Right ventricle myocardium inferior (tissue), 1 donor: ENCODE measurements at places on chromosomes 6 and 20.

- DNase-seq: no peak
Observed at GRCh38 chr6:11430036-11430435, 107.5 kb upstream of the TMEM170B start.

GRCh38 chr6:168107191-168107983, 28.4 kb upstream of the FRMD1 start:
- DNase-seq: no peak

DNA sequence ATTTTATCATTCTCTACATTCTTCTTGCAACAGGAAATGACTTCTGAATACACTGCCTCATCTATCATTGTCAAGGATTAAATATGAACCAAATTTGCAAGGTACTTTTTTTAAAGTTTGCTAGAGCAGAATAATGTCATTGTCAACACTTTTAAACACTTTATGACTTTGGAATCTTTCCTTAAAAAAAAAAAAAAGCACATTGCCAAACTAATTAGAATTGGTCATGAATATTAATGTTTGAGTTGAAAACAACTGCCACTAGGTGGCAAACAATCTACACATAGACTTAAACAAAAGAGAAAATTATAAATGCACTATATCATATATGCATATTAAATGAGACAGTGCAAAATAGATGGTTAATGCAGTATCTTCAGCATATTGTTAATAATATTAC, 32.5 kb upstream of the TMEM244 start:
- no peak for DNase-seq

DNA sequence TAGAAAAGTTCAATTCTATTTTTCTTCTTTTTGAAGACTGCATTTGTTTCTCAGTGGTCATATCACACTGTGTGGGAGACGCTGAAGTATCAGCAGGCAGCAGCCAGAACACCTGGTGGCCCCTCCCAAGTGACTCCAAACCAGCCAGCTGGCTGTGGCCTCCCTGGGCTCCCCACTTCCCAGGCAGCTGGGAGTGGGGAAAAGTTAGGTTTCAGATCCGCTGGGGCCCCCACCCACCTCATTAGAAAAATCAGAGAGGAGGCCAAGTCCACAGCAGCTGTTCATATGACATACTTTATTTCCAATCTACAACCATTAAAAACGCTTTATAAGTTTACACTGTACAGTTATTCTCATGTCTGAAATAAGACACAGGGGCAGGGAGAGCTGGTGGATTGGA, 3.6 kb upstream of the DSN1 start:
- DNase-seq: no peak

DNA sequence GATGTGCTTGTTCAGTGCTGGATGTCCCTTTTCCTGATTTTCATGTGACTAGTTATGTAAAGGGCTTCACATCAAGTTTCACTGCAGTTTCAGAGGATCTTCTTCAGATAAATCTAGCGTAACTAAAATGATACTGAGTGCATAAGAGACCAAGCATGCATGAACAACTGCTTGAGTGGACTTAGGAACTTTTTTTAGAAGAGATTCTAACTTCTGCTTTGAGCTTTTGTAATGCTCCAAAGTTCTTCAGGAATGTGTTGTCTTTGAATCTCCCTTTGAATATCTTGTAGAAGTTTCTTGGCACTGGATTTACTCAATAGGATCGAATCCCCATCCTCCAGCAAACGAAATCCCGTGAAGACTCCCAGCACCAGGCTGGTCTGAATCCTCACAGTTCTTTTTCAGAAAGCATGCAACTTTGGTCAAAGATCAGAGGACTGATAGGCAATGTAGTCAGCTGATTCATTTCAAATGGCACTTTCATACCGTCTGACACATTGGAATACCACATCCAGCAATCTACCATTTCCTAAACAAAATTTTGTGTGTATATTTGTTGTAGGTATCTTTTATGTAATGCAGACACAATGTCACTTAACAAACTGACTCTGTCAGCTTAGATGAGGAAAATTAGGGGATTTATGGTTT, 33.2 kb downstream of the ENPP1 start:
- DNase-seq: no peak
